ENCODE measurements at places on chromosomes 5 and 9.

- no peak for DNase-seq
Observed at GRCh38 chr5:35849860-35850259, 6.8 kb upstream of the IL7R start.

DNA sequence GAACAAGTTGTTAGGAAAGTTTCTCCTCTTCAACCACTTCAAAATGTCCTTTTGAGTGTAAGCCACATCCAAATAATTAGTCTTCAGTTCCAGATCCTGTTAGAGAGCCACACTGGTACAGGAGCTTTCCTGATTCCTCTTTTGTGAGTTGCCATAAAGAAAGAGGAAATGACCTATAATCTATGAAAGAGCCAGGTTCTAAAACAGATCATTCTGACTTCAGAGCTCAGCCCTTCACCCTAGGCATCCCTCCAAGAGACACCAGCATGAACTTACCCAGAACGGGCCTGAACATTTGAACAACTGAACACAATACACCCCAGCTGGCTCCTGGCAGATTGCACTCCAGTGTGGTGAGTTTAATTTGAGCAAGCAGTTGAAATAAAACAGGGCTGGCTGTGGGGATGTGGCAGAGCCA, 25.7 kb downstream of the SLC1A1 start:
- no peak for DNase-seq

DNA sequence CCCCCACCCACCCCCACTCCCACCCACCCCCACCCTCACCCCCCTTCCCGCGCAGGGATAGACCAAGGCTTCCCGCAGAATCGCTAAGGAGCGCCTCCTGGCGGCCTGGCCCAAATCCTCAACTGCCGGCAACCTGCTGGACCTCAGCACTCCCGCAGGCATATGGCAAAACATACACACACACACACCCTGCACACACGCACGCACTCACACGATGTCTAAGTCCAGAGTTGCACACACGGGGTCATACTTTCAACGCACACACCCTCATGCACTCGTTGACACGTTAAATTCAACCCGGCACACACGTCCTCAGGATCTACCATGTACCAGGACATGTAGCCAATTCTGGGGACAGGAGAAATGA, 1.7 kb downstream of the CPLX2 start:
- no peak for DNase-seq

DNA sequence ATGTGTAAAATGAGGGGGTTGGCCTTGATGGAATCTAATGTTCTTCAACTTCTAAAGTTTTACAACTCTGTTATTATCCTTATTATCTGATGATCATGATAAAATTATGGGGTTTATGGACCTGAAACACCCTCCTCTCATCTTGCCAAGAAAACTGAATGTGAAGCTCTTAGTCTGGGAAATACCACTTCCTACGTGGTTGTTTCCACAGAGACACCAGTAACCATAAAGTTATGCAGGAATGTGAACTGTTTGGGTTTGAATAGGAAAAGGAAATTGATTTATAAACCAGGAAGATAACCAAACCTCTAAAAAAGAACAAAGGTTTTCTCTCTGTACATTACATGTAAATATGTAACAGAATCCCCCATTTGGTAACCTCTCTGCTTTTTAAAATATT, 28.3 kb upstream of the RAI14 start:
- peak; percentile 23 for DNase-seq

DNA sequence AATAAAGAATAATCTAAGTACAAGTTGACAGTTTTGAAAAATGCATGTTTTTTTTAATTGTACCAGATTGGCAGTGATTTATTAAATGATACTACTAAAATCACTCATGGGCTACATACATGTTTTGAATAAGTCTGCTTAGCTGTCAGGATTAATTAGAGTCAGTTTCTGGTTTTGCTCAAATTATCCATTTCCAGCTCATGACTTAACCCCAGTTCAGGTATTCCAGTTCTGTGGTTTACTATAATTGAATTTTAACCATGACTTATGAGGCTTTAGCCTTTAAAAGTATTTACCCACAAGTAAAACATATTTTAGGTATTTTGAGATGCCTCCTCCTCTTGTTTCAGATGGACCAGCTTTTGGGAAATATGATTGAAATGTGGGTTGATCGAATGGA, 17.8 kb upstream of the LRRC70 start:
- DNase-seq, result no peak

GRCh38 chr9:77802515-77803293, 154.6 kb upstream of the GNA14 start:
- DNase-seq, result no peak

- DNase-seq, result peak; percentile 40
Observed at GRCh38 chr5:87410931-87411330, 1.8 kb downstream of the CCNH start.

DNA sequence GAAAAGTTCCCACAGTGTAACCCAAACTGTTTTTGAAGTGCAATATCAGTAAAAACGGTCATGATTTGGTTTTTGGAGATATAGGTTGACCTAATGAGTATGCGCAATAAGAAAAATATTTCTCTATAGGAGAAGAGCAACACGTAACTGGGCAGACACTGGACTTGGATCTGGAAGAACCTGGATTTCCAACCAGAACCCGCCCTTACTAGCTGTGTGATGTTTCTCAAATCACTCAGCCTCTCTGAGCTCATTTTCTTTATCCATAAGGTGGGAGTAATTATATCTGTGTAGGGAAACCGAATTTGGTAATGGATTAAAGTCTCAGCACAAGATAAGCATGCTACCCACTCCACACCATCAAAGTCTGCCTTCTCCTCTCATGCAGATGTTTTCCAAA, 169.1 kb downstream of the COL23A1 start:
- DNase-seq, result no peak

- DNase-seq, result no peak
Observed at GRCh38 chr5:147688656-147689356, 93.7 kb downstream of the JAKMIP2 start.

- no peak for DNase-seq
Observed at GRCh38 chr5:151665613-151666012, 21.1 kb downstream of the SPARC start.

DNA sequence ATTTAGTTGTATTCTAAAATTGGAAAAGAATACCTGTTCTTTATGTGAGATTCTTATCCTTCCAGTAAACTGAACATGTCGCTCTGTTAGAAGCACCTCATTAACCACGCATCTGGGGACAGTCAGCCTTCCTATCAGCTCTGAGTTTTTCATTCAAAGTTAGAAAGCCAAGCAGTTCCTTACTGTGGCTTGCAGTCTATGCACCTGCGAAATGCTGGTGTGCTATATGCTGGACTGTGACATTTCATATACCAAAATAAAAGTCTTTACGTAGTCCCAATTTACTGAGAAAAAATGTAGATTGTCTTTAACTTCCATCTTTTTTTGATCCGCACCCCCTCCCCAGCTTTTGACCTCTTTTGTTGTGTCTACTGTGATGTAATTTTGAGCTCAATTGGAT, 4.3 kb downstream of the ANP32B start:
- no peak for DNase-seq

DNA sequence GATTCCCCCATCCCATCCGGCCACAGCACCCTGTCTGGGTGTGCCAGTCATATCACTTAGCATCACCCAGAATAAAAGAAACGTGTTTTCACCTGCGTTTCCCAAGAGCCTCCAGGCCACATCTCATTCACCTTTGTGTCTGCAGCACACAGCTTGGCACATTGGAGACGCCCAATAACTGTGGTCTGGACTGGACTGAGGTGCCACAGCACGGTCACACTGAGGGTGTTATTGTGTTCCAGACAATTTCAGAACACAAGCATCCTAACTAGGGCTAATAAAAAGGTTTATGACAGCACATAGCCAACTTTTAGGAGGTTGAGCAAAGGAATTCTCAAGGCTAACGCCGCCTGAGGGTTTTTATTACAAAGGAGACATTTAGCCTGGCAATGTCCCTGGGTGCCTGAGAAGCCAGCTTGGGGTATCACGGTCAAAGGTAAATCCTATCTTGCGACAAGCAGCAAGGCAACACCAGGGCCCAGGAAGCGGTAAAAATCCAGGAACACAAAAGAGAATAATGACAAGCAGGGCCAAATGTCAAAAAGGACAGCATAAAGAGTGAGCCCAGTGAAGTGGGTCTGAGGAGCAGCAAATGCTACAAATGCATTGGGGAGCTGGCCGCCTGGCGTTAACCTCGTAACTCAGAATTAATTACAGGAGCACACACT, 3.4 kb downstream of the EPB41L4B start:
- no peak for DNase-seq

DNA sequence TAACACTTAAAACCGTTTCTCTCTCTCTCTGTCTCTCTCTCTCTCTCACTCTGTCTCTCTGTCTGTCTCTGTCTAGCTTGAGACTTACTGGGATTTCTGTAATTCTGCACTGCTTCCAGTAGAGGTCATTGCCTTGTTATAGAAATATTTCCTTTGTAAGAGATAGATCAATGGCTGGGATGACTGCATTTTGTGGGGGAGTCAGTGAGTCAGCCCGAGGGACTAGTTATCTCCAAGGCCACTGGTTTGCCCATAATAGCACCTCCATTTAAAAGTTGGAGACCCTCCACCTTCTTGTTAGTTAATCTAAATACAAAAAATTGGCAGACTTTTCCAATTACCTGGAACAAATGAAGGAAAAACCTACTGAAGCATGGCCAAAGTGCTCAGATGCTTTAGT, 547.2 kb downstream of the LRRC70 start:
- peak; percentile 41 for DNase-seq

DNA sequence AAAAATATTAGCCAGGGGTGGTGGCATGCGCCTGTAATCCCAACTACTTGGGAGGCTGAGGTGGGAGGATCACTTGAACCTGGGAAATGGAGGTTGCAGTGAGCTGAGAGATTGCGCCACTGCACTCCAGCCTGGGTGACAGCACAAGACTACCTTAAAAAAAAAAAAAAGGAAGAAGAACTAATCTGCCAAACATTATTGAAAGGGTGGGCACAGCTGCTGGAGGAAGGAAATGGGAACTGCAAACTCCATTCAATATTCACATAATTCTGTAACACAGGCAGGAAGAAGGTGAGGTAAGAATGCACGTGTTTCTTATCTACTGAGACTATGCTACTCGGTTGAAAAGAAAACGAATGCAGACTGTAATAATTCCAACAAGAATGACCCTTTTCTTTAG, 121.1 kb upstream of the GNA14 start:
- DNase-seq, result no peak
